ENCODE measurements at places on chromosomes 6 and 20. TPM values are rescaled to one million over a fixed set of nuclear protein-coding genes. Genes with fewer than 3 reads are reported as not detected.
A peak's percentile ranks its signal among the peaks of the same experiment; 100 is the strongest.

CNR1 gene
- total RNA-seq: 0.14 TPM

ZNF292 gene
- 10.8 TPM for total RNA-seq

GRCh38 chr20:7585126-7585679, 355.1 kb downstream of the HAO1 start:
- no peaks in the 10 kb centered on the region for H3K36me3 ChIP-seq
- H3K27me3 ChIP-seq: no peaks in the 10 kb centered on the region
- peak overlapping the region; percentile 84 for H3K27ac ChIP-seq
- H3K4me1 ChIP-seq: peaks cover 22% of the 10 kb centered on the region
- DNase-seq: peak; percentile 35

DNA sequence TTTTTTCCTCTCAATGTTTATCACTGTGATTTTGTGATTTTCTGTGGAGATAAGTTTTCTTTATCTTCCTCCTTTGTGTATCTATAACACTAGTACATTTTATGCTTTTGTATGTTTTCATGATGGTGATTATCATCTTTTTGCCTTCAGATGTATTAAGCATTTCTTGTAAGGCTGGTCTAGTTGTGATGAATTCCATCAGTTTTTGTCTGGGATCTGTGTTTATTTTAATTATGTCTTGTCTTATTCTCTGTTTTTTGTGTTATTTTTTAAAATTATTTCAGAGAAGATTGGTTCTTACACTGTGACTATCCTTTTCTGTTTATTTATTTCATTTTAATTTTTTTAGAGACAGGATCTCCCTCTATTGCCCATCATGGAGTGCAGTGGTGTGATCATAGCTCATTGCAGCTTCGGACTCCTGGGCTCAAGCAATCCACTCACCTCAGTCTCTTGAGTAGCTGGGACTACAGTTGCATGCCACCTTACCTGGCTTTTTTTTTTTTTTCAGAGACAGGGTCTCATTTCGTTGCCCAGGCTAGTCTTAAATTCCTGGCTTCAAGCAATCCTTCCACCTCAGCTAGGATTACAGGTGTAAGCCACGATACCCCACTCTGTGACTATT, 187.4 kb downstream of the SLC16A10 start:
- H3K4me3 ChIP-seq: no peak overlapping the region
- no peaks in the 10 kb centered on the region for H3K36me3 ChIP-seq
- H3K27ac ChIP-seq: no peak overlapping the region
- H3K4me1 ChIP-seq: no peaks in the 10 kb centered on the region
- no peak for DNase-seq
